ENCODE measurements at places on chromosomes 3 and 15. TPM values are rescaled to one million over a fixed set of nuclear protein-coding genes. Genes with fewer than 3 reads are reported as not detected.

GRCh38 chr3:125644036-125645005 lies 49.0 kb upstream of the OSBPL11 start:
- no peak for DNase-seq

- no peak for DNase-seq
Observed at GRCh38 chr3:32237670-32238452, 619 bp upstream of the CMTM8 start.

GRCh38 chr3:36911990-36912804 lies 32.7 kb downstream of the TRANK1 start:
- DNase-seq, result no peak

GRCh38 chr15:101127506-101128076 lies 124.3 kb downstream of the CHSY1 start:
- no peak for DNase-seq

GRCh38 chr15:68228971-68229385 lies 550 bp downstream of the CLN6 start:
- DNase-seq, result no peak

Gene ATP1B3
- total RNA-seq, result 78.6 TPM

DNA sequence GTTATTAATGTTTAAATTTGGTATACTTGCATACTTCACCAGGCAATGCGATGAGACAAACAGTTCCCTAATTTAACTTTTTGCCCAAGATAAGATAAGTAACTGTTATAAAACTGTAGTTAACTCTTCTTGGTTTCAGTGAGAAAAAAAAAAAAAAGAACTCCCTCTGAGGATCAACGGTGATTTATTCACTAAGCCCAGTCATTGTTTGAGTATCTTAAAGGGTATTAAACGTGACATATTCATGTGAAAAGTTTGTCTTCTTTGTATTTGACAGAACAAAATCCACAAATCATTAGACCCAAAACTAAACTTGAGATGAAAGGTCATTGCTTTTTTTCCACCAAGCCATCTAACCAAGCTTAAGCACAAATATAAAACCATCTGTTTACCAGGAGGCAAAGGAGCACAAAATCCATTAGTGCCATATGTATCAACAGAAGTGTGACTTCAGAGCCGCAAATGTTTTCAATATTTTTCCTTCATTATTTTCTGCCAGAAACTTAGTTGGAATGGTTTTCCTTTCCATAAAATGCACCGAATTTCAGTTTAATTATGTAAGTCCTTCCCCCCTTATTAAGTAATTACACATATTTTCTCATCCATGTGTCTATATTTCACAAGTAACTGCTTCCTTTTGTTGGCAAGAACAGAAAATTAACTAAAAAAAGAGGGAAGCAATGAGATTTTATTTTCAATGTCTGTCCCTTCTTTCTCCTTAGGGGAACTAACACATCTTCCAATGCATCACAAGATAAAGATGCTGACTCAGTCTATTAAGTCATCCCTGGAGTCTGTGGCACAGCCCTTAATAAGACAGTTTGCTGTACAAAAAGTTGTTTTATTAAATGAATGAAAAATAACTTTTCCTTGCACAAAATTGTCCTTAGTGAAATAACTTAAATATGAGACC lies 92.2 kb upstream of the RAP2B start:
- no peak for DNase-seq

GRCh38 chr3:140505876-140506275 lies 172.0 kb upstream of the TRIM42 start:
- DNase-seq, result no peak

DNA sequence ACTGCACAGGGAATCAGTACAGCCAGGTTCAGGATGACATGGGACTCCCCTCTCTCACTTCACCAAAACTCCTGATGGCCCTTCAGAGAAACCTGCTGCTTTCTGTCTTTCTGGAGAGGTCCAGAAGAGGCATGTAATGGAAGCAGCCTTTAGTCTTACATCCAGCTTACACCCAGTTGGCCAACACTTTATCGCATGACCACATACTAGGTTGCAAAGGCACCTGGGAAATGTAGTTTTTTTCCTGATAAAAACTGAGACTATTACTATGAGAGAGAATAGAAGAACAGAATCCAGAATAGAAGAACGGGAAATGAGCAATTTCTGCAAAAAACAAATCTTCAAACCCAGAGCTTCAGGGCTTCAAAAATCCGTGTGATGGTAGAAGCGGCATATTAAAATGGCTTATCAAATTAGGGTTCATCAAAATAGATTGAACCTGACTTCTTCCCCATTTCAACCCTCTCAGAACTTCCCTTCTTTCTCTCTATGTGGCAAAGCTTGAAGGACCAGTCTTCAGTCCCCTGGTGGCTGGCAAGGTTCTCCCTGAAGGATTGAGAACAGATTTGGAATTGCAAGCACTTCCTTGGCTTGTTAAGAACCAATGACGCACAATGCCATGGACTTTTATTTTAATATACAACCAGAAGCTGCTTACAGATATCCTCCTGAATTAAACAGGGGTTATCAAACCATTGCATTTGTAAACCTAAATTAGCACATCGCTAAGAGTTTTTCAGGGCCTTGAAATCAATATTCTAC lies 34.4 kb downstream of the CORO2B start:
- DNase-seq, result peak; percentile 65

DNA sequence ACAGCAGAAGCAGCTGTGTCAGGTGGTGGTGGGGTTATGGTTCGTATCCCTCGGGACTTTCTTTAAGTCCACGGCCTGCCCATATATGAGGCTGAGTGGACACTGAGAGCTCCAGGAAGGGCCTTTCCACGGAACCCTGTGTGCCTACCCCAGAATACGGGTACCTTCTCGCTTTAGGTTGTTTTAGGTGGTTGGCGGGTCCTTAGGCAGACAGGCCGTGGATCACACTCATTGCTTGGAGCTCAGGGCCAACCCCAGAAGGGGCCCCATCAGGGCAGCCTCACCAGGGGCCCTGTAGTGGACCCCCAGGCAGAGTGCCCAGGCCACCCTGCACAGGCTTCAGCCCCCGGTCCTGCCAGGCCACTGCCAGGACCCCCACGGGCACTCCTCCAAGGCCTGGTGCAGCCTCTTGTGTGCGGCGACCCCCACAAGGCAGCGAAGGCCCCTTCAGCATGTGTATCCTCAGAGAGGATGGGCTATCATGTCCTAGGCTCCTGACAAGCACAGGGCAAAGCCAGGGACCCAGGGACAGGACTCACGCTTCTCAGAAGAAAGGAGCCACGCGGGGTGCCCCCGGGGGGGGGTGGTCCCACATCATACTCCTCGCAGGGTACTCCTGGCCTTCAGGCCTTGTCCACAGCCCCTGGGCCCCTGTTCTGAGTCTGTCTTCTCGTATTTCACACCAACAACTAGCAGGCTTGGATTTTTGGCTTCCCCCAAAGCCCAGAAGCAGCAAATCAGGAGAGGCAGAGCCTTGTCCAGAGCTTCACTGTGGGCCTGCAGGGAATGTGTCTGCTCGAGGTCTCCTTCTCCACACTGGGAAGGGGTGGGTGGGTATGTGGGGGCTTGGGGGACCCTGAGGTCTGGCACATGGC lies 93.4 kb downstream of the LRRK1 start:
- DNase-seq, result no peak

GRCh38 chr3:25834346-25834745 lies 44.5 kb downstream of the OXSM start:
- no peak for DNase-seq

DNA sequence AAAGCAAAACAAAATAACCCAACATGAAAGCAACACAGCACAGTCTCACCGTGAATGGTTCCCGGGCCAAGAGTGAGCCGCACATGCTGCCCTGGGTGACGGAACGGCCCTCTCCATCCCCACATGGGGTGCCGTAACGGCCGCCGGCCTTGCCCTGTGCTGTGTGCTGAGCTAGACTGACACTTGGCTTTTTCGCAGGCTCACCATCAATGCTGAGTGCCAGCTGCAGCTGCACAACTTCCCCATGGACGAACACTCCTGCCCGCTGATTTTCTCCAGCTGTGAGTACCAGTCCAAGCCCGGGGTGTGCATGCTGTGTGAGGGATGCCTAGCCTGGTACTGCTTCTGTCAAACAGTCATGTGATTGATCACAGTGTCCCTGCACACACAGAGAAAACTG lies 357.6 kb downstream of the GABRG3 start:
- no peak for DNase-seq

Gene TTLL13
- 0.07 TPM for total RNA-seq

DNA sequence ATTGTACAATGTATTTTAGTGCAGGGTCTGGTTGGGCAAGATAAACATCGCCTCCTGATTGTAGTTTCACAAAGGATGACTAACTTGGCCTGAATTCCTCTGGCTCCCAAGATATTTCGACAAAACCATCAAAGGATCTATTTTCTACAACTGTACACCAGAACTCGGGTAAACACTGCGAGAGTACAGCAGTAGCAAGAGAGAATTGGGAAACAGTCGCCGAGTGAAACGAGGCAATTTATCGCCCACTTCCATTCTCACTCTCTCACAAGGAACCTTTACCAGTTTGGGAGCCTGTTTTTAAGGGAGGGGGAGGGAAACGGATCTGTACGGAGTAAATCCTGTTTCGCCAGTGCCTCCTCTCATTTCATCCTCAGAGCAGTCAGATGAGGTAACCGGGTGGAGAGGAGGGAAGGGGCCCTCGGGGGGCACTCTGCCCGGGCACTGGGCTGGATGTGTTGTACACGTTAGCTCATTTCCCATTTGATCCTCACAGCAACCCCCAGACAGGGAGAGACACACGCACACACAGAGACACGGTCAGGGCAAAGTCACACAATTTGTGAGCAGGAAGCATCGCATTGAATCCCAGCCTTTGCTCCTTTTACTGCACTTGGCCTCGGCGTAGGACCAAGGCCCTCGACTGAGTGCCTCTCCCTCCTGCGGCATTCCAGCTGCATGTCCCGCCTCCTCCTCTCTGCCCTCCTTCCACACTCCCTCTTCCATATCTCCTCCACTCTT lies 120.1 kb downstream of the LIPC start:
- peak; percentile 60 for DNase-seq

Gene TMEM212
- total RNA-seq, result not detected

Gene AMIGO3
- total RNA-seq, result 5.8 TPM

Gene PLA2G4B
- 5.3 TPM for total RNA-seq

Gene CRYGS
- 1.8 TPM for total RNA-seq

DNA sequence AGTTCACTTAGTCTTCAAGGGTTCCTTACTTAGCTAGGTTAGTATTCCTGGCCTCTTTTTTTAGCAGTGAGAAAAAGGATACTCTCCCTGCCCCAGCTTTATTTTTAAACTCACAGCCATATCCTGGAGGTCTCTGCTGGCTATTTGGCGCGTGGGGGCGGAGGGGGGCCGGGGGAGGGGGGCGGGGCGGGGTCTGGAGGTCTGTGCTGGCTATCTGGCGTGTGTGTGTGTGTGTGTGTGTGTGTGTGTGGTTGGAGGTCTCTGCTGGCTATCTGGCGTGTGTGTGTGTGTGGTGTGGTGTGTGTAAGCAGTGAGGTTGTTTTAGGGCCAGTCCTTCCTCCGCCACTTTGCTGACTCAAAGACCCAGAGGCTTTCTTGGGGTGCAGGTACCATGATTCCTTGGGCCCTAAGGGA lies 579 bp upstream of the PLAAT1 start:
- DNase-seq, result peak; percentile 64

Gene GLDN
- 0.67 TPM for total RNA-seq

- DNase-seq, result no peak
Observed at GRCh38 chr15:69232765-69233164, 65.9 kb upstream of the PAQR5 start.

- DNase-seq, result no peak
Observed at GRCh38 chr3:128217702-128218547, 64.6 kb downstream of the EEFSEC start.

- peak; percentile 55 for DNase-seq
Observed at GRCh38 chr3:69085168-69085832, 563 bp downstream of the ARL6IP5 start.

Gene ROPN1B
- total RNA-seq, result 0.41 TPM

Gene NEO1
- total RNA-seq, result 26.8 TPM

DNA sequence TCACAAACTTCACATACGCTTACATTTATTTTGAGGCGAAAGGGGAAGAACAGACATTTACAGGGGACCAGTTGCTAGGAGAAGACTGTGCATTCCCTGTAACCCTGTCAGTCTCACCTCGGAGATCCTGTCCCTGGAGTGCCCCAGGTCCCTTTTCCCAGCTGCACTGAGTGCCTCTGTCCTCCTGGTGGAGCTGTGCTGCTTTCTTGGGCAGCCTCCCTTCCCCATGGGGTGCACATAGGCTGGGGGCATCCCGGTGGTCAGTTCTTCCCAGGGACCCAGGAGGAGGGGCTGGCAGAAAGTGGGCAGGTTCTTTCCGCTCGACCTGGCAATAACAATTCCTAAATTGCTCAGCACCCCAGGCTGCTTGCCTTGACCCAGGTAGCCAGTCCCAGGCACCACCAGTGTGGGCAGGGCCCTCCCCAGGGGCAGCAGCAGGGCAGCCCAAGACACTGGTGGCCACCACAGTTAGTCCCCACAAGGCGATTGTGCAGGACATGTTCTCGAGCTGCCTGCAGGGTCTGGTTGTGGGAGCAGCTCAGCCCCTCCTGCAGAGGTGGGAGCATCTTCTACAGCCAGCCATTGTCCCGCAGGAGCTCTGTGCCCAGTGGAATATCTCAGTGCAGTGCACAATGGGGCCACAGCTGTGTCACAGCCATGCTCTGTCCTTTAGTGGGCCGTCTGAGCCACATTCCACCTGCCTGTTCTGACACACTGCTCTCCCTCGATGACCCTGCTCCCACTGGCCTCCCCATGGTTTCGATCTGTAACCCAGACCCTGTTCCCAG lies 36.3 kb downstream of the APBA2 start:
- peak; percentile 88 for DNase-seq

DNA sequence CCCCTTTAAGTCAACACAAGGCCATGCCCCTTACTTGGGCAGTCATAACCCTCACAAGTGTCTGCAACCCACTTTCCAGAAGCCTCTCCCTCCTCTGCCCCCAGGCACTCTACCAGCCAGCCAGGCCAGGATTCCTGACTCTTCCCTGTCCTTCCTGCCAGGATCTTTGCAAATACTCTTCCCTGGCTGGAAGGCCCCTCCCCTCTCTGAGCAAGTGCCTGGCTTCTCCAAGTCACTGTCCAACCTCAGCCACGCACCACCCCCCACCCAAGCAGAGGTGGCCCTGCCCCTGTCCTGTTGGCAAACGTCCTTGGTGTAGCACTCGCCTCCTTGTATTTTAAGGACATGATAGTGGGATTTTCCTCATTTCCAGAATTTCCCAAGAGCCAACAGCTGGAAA lies 54.7 kb upstream of the USP3 start:
- DNase-seq, result peak; percentile 66

Gene ZNF80
- total RNA-seq, result not detected

Gene ANKRD63
- 0.45 TPM for total RNA-seq

Gene RTP3
- total RNA-seq, result 0.07 TPM

DNA sequence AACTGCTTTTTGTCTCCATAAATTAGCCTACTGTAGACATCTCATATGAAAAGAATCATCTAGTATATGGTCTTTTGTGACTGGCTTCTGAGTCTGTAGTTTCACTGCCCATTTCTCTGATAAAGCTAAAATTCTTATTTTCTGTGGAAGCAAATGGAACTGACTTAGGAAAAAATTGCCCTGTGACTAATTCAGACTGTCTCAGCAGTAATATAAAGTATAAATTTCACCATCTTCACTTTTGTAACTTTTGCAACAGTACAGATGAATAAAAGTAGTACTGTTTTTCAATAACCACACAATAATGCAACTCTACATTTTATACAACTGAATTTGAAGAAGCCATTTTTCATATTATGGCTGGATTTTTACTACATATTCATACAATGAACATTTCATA lies 104.1 kb downstream of the TBC1D5 start:
- DNase-seq, result no peak

Measured in H7 (cell line).